ENCODE measurements at places on chromosomes 12 and 14.
A peak's percentile ranks its signal among the peaks of the same experiment; 100 is the strongest.

DNA sequence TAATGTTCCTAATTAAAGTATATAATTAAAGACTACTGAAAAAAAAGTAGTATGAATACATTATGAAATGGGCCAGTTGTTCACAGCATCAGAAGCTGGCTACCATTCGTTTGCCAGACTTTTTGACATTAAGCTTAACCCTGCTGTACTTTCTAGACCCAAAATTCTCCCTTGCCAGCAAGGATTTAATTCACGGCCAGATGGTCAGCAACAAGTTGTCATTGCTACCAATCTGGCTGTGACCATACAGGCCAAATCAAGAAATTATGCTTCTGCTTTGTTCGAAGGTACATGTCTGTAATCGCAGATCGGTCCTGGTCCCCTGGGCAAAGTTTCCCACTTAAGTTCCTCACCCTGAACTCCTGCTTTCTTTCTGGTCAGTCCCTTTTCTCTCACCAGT is 217.7 kb upstream of the ATXN7L3B start:
- DNase-seq: no peak

DNA sequence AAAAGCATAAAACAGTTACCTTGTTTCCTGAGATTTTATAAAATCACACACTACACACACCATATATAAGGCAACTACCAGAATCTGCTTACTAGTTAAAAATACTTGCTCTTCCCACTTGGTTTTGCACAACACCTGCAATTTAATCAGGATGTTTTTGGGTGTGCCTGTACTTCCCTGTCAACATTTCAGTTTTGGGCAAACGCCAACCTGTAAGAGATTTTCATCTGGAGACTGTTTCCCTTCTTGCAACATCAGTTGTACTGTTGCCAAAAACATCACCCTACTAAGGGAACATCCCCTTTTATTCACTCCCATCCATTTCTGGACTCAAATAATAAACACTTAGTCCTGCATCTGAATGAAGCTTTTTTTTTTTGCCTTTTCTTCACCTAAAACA is 172.3 kb downstream of the DUSP6 start:
- no peak for DNase-seq

DNA sequence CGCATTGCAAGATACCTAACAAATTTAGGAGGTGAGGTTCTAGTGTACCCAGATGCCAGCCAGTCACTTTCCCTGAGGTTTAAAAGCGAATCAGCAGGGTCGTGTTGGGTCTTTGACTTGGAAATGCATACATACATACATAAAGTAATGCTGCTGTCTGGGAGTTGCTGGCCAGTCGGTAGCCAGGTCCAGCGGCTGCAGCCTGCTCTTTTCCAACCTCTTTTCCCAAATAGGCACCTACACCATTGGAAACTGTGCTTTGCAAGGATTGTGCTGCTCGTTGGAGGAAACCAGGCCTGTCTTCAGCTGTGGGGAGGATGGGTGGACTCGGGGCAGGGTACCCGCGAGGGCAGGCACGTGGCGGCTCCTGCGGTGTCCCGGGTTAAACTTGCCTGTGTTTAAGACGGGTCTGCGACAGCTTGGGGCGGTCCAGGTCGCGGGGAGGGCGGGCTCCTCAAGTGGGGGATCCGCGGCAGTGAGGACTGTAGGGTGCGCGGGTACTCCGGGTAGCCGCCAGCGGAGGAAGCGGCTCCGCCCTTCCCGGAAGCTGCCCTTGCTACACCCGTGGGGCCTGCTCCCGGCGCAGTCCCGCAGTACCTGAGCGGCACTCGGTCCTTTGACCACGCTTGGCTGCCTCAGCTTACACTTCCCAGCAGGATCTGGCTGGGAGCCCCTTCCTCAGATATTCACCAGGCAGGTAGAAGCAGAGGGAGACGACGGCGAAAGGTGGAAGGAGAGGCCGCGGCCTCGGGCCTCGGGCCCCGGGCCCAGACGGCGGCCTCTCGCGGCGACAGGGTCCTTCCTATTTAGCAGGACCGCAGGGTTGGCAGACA is 2.7 kb downstream of the TTC6 start:
- DNase-seq: no peak

GRCh38 chr12:7197841-7198240 is 8.4 kb downstream of the PEX5 start:
- DNase-seq: no peak

- no peak for DNase-seq
Measured at GRCh38 chr12:88388566-88389540, 191.4 kb downstream of the KITLG start.

DNA sequence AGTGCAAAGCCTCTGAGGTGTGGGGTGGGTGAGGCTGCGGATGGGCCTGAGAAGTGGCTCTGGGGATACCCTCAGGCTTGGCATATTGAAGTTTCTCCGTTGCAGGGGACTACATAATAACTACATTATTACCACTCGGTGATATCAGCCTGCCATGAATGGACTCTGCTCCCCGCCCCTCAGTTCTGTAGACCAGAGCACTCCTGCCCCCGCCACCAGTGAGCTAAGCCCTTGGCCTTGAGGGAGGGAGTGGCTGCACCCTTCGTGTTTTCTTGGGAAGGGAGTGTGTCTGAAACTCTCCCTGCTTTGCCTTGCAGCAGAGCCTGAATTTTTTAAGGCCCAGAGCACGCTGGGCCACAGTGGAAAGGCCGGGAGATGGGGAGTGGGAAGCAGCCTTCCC is 1.7 kb downstream of the ORAI1 start:
- no peak for DNase-seq

DNA sequence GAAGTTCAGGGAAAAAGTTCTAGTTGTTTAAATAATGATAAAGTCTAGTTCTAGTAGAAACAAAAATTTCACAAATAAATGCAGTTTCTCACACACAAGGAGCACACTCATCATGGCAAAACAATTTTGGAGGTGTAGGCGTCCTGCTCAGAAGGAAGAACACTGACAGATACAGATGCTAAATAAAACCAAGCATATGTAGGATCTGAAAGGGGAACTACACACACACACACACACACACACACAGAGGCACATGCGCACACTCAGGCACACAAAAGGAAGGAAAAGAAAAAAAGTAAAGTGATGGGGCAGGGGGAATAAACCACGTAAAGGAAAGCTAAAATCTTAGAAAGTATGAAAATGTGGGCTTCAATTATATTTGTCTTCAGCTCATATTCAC is 117.7 kb downstream of the SOX5 start:
- no peak for DNase-seq

GRCh38 chr12:127677537-127678131 is 589.3 kb upstream of the TMEM132C start:
- DNase-seq: peak; percentile 30

DNA sequence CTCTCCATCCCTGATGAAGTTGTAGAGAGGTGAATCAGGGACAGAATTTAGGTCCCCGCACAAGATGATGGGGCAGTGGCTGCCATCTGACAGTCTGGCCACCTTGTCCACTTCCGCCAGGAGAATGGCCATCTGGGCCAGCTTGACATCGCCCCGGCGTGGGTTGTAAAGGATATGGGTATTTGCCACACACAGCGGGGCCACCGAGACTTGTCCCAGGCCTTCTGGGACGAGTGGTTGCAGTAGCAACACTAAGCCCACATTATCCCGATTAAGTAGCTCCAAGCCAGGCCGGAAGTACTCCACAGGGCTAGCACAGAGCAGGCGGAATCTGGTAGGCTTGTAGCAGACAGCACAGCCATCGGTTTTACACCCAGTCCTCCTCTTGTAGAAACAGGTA is 6.2 kb downstream of the ANGEL1 start:
- DNase-seq: no peak

DNA sequence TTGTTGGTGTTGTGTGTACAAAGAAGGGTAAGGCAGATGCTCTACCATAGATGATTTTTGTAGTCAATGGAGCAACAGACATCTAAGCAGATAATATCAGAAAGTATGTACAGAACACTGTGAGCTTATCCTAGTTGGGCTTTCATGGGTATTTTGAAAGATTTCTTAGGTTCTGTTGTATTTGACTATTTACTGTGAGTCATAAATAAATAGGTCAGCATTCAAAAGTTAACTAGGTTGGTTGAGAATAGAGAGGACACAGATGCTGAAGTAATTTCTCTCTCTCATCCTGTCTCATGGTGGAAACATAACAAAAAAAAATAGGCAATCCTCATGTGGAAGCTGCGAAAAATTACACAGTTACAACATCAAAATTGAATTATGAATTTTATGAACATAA is 413.5 kb downstream of the CCDC91 start:
- DNase-seq: no peak

GRCh38 chr12:54409267-54409666 is 9.8 kb downstream of the ITGA5 start:
- no peak for DNase-seq

DNA sequence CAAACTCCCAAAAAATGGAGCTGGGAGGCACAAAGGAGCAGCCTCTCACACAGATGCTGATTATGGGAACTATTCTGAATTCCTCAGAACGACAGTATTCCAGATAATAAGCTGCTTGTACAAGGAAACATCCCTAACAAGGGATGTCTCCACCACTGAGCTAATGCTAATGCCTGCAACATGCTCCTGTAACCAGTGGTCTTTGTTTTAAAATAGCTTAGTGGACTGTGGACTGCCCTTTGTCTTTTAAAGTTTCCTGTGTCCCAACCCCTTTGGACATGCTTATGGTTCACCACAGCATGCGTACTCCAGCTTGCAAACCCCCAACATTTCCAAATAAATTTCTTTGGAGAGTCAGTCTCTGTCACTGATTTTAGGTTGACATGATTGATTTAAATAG is 16.4 kb upstream of the PITPNM2 start:
- no peak for DNase-seq

- DNase-seq: no peak
Measured at GRCh38 chr14:56723418-56723817, 86.9 kb downstream of the OTX2 start.

GRCh38 chr12:61384511-61384910 is 875.7 kb upstream of the USP15 start:
- no peak for DNase-seq

All from NCI-H446 treated with DMSO at 0.1 percent for 48 hours (cell line).